ENCODE measurements at places on chromosomes 4 and X.

DNA sequence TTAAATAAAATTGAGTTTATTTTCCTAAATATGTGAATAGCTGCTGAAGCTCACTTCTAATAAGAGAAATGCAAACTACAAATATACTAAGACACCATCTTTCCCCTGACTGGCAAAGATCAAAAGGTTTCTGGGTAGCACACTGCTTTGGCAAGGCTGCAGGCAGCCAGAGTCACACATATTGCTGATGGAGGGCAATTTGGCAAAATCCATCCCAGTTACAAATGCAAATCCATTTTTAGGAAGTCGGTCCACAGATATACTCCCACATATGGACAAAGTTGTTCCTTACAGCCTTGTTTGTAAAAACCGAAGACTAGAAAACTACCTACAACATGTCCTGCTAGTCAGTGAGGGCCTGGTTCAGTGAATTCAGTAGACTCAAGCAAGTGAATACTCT is 12.4 kb downstream of the USP46 start:
- DNase-seq, result no peak

DNA sequence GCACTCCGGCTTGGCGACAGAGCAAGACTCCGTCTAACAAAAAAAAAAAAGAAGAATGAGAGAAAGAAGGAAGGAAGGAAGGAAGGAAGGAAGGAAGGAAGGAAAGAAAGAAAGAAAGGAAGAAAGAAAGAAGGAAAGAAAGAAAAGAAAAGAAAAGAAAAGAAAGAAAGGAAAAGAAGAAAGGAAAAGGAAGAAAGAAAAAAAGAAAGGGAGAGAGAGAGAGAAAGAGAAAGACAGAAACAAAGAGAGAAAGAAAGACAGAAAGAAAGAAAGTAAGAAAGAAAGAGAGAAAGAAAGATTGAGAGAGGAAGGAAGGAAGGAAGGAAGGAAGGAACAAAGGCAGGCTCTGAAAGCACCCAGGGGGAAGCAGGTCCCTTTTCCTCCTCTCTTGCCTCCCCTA is 336.6 kb upstream of the GATB start:
- no peak for DNase-seq

- no peak for DNase-seq
Measured at GRCh38 chr4:21780148-21780547, 168.4 kb downstream of the KCNIP4 start.

DNA sequence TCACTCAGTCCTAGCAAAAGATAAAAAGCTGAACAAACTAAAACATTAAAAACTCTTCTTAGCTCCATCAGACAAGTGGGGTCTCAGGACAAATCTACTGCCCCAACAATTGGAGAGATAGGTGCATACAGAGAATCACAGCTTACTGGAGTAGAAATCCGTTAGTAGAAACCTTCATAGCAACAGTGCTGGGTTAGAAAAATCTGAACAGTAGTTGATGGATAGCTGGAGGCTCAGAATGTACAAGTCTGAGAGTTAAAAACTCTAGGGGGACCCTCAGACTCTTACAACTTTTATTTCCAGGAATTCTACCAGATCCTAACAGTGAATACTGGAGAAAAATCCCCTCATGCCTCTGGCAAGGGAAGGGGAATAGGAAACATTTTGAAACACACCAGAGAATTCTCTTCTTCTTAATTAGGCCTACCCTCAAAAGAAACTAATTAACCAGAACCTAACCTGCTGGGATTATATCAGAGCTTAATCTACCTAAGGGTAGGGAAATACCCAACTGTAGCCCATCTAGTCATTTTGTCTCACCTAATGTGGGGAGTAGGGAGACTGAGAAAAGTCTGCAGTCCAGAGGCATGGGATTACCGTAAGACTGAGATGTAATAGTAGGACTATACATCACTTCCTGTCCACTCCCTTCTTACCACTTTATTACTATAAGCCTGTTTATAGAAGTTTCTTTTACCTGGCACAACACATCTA is 165.0 kb upstream of the CTSO start:
- no peak for DNase-seq

DNA sequence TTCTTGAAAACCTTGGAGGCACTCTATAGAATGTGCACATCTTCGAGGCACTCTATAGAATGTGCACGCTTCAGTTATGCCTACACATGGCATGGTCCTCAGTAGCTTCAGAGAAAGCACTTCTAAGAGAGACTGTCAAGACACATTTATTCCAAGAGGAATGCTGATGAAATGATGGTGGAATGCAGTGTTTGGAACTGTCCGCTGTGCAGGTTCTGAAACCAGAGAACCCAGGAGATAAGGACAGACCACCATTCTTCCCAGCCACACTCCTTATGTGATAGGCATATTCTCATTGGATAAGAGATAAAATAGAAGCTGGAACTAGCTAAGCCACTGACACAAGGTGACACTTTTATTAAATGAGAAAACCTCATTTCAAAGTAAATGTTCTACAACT is 263.3 kb downstream of the NLGN4X start:
- DNase-seq, result no peak

DNA sequence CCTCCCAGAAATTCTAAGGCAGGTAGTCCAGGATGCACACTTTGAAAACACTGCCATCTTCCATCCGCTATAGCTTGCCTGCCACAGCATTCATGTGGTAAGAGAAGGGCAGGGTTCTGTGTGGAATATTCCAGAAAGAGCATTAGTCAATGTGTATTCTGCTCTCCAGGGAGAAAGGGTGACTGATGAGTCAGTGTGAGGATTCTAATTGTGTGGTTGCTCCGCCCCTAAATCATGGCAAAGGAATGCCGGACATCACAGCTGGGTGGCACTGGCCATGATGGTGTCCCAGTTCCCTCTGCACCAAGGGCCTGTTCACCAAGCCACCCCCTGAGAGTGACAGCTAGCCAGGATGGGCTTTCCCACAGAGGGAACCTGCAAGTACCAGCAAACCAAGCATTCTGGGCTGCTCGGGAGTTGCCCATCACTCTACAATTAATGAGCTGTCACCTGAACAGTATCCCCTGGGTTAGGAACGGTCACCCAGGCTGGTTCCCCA is 9.5 kb downstream of the IDS start:
- no peak for DNase-seq

GRCh38 chrX:106927700-106928099 is 7.5 kb downstream of the CLDN2 start:
- DNase-seq, result no peak

DNA sequence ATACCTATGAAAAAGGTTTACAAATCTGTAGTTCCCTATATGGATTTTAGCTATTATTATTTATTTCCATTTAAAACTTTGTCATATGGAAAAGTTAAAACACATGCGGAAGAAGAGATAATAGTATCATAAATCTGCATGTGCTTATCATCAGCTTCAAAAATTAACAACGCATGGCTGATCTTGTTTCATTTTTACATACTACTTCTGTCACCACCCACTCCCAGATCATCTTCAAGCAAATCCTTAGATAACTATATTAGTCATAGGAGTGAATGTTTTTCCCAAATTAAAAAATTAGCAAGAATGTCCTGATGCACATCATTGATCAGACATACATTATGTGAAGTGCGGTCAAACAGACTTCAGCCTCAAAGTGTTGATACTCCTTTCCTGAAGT is 24.6 kb upstream of the MOB1B start:
- no peak for DNase-seq

DNA sequence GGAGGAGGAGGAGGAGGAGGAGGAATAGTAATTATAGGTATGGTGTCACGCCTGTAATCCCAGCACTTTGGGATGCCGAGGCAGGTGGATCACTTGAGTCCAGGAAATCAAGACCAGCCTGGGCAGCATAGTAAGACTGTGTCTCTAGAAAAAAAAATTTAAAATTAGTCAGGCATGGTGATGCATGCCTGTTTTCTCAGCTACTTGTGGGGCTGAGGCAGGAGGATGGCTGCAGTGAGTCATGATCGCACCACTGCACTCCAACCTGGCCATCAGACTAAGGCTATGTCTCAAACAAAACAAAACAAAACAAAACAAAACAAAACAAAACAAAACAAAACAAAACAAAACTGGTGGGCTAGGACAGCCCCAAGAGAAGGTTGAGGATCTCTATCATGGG is 3.0 kb downstream of the STARD8 start:
- DNase-seq, result no peak

DNA sequence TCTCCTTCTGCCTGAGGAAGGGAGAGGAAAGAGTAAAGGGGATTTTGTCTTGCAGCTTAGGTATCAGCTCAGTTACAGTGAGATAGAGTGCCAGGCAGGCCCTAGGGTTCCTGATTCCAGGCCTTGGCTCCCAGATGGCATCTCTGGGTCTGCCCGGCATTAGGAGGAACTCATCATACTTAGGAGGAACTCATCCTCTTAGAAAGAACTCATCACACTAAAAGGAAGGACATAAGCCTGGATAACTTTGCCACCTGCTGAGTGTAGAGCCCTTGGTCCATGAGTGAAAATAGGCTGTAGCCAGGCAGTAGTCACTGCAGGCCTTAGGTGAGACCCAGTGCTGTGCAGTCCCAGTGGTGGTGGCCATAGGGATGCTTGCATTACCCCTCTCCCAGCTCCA is 367.1 kb downstream of the PACRGL start:
- no peak for DNase-seq

DNA sequence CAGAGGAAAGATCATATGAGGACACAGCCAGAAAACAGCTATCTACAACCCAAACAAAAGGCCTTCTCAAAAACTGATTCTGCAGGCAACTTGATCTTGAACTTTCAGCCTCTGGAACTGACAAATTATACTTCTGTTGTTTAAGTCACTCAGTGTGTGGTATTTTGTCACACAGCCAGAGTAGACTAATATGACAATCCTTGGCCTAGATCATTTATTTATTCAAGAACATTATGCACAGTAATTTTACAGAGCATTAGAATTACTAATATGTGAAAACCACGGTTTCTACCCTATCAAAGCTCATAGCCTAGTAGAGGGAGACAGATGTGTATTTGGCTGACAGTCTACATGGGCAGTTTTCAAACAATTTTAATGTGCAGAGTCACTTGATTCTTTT is 167.8 kb upstream of the PCDH18 start:
- DNase-seq, result no peak

DNA sequence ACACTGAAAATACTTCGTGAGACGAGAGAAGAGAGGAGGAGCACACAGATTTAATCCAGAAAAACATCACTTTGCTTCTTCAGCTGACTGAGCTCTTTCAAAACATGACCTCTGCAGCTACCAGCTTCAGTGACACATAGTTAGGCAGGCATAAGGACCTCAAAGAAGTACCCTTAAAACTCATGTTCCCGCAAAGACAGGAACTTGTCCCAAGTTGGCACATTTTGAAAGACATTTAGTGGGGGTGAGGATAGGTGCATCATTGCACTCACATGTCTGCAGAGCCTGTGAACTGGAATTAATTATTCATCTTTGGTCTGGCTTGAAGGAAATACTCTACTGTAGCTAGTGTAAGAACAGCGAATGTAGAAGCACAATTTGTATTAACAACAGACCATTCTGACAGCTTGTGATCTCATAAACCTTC is 221.8 kb downstream of the MGST2 start:
- DNase-seq, result no peak

DNA sequence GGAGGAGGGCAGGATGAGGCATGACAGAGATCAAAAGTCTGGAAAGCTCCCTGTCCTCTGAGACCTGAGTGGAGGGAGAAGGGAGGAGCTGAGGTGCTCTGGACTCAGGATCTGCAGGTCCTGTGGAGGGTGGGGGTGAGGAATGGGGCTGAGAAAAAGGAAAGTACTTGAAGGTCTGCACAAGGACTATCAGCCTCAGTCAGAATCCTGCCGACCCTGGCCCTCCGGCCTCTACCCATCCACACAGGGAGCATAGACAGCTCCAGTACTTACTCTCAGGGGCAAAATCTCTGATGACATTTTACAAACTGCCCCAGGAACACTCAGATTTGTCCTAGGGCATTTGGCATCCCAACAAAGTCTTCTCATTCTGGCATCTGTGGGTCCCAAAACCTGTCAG is 991 bp upstream of the ITIH6 start:
- DNase-seq, result no peak

All from GM13977 (cell line).